CD4-positive, alpha-beta memory T cell (primary cell): ENCODE measurements at places on chromosomes 5 and 9. TPM values are rescaled to one million over a fixed set of nuclear protein-coding genes. Genes with fewer than 3 reads are reported as not detected.

The WDR31 gene
- total RNA-seq, result 0.67 TPM

The GFI1B gene
- not detected for total RNA-seq

The SHISAL2B gene
- total RNA-seq, result not detected

The SPINK1 gene
- total RNA-seq, result not detected

The OR1Q1 gene
- total RNA-seq, result not detected

The WDR70 gene
- 36.0 TPM for total RNA-seq

The SLC34A1 gene
- total RNA-seq, result 0.11 TPM

The ADGRD2 gene
- total RNA-seq, result not detected

The MLANA gene
- total RNA-seq, result not detected

The MINAR2 gene
- total RNA-seq, result not detected

The SUSD1 gene
- total RNA-seq, result 4.2 TPM

The SPINK13 gene
- total RNA-seq, result not detected

The COL23A1 gene
- total RNA-seq, result 0.25 TPM

The CDC25C gene
- total RNA-seq, result not detected

The ARL10 gene
- 14.7 TPM for total RNA-seq

The SH3PXD2B gene
- total RNA-seq, result 0.19 TPM

The WNK2 gene
- total RNA-seq, result not detected

The CTNNAL1 gene
- 3.3 TPM for total RNA-seq
